Activated CD4-positive, CD25-positive, alpha-beta regulatory T cell treated with anti-CD3 and anti-CD28 coated beads, Interleukin-2, amount 50 U/mL, for 72 hours (primary cell): ENCODE measurements at places on chromosomes 4 and X.

DNA sequence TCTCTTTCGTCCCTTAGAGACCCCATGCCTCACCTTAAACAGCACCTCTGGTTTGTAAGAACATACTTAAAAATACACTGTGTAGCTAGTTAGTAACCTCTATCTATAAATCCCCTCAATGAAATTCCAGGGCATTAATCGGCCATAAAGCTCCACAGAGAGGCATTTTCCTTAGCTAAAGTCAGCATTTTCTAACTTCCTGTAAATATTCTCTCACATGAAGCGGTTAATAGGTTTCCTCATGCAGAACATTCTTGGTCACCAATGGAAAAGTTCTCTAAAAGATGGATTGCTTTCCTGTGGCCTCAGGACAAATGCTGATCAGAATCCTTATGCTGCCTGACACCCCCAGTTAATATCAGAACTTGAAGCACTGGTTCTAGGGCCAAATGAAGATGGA, 248.6 kb upstream of the BOD1L1 start:
- no peak for DNase-seq

DNA sequence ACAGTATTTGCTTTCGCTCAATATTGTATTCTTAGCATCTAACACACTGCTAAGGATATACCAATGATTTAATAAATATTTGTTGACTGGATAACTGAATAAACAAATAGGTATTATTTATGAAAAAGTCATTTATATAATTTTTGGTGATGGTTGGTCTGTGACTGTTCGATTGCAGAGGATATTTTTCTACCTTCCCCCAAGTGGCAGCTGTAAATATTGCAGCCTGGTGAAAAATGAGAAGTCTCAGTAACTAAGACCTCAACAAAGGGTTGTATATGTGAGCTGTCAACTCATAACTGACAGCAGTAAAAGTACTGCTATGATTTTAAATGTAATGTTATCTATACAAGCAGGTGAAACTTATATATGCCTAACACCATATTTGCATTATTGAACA, 36.0 kb downstream of the HTR2C start:
- DNase-seq, result no peak

GRCh38 chrX:22746081-22746480, 253.7 kb upstream of the DDX53 start:
- DNase-seq, result no peak

- no peak for DNase-seq
Measured at GRCh38 chr4:83124111-83124780, 9.7 kb upstream of the PLAC8 start.

DNA sequence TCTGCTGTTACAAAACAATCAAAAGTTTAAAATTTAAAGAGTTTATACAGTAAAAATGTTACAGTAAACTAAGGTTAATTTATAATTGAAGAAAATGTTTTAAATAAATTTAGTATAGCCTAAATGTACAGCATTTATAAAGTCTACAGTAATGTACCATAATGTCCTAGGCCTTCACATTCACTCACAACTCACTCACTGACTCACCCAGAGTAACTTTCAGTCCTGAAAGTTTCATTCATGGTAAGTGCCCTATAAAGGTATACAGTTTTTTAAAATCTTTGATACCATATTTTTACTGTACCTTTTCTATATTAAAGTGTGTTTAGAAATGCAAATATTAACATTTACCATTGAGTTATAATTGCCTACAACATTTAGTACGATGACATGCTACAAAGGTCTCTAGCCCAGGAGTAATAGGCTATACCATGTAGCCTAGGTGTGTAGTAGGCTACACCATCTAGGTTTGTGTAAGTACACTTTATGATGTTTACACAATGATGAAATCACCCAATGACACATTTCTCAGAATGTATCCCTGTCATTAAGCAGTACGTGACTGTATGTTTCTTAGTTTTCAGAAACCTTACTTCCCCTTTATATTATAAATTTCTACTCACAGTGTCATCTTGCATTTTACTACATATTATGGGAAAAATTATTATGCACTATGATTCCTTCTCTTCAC, 320.8 kb downstream of the ADAM29 start:
- DNase-seq, result no peak
